ENCODE measurements at places on chromosomes 12 and 14.

DNA sequence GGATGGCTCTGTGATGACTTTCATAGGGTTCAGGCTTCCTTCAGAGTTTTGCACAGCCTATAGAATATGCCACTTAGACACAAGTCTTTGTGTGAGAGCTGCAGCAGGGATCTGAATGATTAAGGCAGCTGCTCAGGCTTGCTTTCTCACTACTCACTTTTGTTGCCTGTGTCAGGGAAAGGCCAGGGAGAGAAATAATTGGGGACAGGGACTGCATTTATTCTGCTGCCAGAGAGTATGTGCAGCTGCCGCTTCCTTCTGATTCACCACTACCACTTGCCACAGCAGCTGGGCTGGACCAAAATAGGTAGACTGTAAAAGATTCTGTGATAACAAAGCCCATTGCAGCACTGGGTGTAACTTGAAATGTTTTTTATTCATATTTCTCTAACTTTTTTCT lies 49.7 kb downstream of the TRMT5 start:
- DNase-seq: peak; percentile 20

- no peak for DNase-seq
Measured at GRCh38 chr14:75452900-75453816, 25.3 kb downstream of the JDP2 start.

GRCh38 chr12:79818856-79819255 lies 116.0 kb downstream of the PPP1R12A start:
- no peak for DNase-seq

DNA sequence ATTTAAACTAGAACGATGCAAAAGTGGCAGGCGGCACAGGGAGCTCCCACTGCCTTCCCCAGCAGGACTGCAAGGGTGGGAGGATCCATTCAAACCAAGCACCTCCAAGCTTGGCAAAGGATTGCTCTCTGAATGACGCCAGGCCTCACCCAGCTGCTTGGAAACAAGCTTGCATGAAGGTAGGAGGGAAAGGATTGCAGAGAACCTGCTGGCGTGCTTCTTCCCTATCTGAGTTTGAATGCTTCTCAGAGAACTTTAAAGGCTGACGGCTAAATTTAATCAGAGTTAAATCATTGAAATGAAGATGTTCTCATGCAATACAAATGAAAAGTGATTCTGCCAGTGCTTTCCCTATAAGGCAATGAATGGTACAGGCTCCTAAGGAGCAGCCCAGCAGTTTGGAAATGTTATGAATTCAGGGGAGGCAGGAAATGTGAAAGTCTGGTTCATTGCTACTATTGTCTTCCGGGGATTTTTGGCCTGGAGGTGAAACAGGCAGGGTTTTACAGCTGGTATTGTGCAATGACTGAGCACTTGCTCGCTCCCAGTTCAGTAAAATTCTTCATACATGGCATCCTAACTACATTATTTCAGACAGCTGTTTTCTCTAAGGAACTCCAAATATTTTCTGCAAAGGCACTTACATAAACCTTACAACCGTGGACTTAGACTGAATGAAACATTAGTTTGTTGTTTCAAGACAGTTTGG lies 31.9 kb upstream of the DUSP6 start:
- DNase-seq: peak; percentile 40

DNA sequence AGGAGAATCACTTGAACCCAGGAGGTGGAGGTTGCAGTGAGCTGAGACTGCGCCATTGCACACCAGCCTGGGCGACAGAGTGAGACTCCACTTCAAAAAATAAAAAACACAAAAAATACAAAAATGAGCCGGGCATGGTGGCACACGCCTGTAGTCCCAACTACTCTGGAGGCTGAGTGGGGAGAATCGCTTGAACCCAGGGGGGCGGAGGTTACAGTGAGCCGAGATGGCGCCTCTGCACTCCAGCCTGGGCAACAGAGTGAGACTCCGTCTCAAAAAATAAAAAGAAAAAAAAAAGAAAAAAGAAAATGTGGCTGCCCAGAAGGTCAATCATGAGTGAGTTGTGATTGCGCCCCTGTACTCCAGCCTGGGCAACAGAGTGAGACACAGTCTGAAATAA lies 9.2 kb downstream of the DNAJC22 start:
- no peak for DNase-seq

- no peak for DNase-seq
Measured at GRCh38 chr12:66154776-66155175, 15.0 kb downstream of the TMBIM4 start.

DNA sequence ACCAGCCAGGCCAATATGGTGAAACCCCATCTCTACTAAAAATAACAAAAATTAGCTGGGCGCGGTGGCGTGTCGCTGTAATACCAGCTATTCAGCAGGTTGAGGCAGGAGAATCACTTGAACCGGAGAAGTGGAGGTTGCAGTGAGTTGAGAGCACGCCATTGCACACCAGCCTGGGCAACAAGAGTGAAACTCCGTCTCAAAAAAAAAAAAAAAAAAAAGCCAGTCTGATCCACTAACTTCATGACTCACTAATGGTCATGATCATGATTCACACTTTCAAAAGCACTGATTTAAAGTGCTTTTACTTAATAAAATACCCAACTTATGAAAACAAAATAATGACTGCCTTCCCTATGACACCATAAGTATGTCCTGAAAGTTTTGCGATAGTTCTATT lies 38.4 kb upstream of the CPM start:
- DNase-seq: no peak

GRCh38 chr12:72179841-72180240 lies 92.3 kb upstream of the TRHDE start:
- no peak for DNase-seq

DNA sequence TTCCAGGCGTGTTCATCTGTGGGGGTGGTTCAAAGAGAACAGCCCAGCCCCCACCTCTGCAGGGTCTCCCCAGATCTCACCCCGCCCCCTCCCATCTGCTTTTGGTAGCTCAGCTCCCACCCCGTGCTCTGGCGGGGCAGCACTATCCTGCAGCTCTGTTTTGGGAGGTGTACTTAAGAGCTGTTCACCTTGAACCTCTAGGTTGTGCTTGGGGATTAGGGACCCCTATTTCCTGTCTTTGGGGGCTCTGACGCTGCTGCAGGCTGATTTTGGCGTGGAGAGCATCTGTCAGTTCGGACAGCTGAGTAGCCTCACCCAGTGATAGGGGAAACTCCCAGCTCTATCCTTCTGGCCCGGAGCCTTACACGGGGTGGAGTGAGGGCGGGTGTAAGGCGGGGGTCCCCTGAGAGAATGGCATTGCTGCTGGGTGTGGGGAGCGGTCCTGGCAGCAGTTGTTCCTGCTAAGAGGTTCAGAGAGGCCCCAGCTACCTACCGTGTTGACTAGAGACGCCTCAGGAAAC lies 765 bp downstream of the TMEM120B start:
- no peak for DNase-seq

GRCh38 chr14:51451561-51451960 lies 200.1 kb upstream of the FRMD6 start:
- no peak for DNase-seq

GRCh38 chr14:46058964-46059563 lies 592.5 kb downstream of the RPL10L start:
- DNase-seq: no peak

- DNase-seq: peak; percentile 43
Measured at GRCh38 chr14:68978172-68978911, 760 bp downstream of the ACTN1 start.

DNA sequence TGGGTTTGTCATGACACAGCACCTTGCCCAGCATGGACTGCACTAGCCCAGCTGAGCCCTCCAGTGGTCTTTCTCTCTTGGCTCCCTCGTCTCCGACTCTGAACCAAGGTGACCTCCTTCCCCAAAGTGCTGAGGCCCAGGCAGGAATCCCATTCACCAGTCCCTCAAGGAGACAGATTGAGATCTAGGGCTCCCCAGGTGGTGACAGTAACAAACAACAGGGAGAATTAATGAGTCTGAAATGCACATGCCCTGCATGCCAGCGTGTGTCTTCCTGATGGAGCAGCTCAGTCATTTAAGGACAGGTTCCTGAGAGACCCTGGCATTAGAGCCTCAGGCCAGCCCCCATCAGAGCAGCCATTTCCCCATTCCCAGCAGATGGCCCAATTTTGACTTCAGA lies 51.4 kb upstream of the OAS1 start:
- no peak for DNase-seq

DNA sequence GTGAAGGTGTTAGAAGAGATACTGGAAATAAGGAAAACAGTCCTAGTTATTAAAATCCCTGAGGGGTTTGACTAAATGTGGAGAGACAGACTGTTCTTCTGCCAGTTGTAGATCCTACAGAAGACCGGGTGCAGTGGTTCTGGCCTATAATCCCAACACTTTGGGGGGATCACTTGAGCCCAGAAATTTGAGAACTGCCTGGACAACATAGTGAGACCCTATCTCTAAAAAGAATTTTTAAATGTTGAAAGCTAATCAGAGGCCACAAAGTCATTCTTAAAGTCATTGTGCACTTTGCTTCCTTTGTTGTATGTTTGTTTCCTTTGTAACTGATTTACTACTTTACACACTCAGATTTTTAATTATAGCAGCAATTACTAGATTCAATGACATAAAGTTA lies 61.2 kb upstream of the RASSF3 start:
- DNase-seq: no peak

DNA sequence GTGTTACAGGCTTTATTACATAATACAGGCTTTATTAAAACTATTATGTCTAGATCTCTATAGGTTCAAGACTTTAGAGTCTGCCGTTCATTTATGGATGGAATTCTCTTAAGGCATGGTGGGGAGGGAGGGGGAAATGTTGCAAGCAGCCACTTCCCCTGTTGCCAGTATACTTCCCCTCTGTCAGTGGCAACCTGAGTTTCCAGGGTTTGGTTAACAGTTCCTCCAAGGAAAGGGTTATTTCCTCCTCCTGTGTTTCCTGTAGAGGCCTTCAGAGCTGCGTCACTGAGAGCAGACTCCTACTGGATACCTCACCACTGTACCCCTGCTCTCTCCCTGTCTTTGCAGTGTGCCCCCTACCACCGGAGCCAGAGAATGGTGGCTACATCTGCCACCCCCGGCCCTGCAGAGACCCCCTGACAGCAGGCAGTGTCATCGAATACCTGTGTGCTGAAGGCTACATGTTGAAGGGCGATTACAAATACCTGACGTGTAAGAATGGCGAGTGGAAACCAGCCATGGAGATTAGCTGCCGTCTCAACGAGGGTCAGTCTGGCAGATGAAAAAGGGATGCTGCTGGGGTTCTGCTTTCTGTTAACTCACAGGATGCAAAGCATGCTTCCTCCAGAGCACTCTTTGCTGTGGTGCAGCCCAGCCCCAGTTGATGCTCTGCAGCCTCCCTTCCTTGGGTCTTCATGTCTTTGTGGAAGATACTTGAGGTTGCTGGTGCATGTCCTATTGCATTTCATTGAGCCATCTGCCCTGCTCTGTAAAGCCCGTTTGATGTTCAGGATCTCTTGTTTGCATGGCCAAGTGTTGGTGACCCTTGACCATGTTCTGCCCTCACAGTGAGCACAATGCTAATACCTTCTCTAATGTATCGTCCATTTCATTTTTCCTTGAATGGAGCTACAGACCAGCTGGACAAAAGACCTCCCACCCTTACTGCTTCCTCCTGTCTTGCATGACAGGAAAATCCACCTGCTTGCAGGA lies 63.6 kb upstream of the SRSF5 start:
- DNase-seq: no peak

Data from NCI-H1092 (cell line).